ENCODE measurements at places on chromosomes 16 and 17. TPM values are rescaled to one million over a fixed set of nuclear protein-coding genes. Genes with fewer than 3 reads are reported as not detected.
A peak's percentile ranks its signal among the peaks of the same experiment; 100 is the strongest.

Gene MYL11
- total RNA-seq = not detected

DNA sequence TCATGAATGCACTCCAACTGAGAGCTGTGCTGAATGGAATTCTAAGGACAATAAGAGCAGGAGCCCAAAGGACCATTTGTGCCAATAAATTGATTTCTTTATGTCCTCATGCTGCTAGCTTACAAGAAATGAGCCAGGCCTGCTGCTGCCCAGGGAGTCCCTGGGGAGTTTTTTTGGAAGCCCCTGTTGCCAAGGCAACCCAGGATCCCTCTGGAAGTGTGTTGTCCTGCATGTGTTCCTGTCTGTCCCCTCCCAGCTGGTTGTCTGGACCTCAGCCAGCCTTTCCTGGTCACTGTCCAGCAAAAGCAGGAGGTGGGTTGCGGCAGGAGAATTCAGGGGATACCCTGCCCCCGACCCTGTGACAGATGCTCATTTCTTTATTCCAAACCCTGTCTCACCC lies 51.0 kb upstream of the GPRC5B start:
- DNase-seq = no peak

DNA sequence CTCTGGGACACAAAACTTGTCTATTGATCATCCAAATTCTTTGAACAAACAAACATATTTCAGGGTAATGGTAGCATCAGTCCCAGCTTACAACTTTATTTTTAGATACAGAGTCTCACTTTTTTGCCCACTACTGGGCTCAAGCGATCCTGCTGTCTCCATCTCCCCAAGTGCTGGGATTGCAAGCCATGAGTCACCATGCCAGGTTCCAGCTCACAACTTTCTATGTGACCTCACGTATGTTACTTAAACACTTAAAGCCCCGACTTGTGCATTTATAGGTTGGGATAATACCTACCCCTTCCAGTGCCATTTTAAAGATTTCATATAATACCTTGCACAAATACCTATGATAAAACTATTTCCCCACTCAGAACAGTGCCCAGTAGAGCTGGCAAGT lies 42.0 kb upstream of the KSR1 start:
- no peak for DNase-seq

DNA sequence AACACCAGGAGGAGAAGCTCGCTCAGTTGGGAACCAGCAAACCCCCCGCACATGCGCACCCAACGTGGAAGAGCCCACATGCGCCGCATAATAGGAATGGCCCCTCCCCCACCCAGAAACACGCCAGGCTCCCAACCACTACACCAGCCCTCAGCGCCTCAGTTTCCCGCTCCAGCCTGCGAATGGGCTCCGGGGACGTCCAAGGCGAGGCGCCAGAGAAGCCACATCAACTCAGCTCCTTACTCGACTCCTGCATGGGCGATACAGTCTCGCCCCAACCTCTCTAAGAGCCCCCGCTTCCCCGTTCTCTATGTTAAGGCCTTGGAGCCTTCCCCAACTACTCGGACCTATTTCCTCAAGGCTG lies 504 bp downstream of the SRSF1 start:
- DNase-seq = peak; percentile 89

- no peak for DNase-seq
These were observed 10.0 kb upstream of the SKAP1 start for GRCh38 chr17:48439875-48440505.

GRCh38 chr17:15381707-15382106 lies 40.3 kb upstream of the TEKT3 start:
- DNase-seq = no peak

Data from sigmoid colon (tissue), 7 donors.